ENCODE measurements at places on chromosomes 5 and 9.

- no peak for DNase-seq
These were observed 44.8 kb downstream of the PRRC1 start for GRCh38 chr5:127562252-127562651.

GRCh38 chr9:20559231-20559890 is 62.9 kb downstream of the MLLT3 start:
- DNase-seq: no peak

- DNase-seq: no peak
These were observed 8.4 kb downstream of the SMARCA2 start for GRCh38 chr9:2023532-2023931.

DNA sequence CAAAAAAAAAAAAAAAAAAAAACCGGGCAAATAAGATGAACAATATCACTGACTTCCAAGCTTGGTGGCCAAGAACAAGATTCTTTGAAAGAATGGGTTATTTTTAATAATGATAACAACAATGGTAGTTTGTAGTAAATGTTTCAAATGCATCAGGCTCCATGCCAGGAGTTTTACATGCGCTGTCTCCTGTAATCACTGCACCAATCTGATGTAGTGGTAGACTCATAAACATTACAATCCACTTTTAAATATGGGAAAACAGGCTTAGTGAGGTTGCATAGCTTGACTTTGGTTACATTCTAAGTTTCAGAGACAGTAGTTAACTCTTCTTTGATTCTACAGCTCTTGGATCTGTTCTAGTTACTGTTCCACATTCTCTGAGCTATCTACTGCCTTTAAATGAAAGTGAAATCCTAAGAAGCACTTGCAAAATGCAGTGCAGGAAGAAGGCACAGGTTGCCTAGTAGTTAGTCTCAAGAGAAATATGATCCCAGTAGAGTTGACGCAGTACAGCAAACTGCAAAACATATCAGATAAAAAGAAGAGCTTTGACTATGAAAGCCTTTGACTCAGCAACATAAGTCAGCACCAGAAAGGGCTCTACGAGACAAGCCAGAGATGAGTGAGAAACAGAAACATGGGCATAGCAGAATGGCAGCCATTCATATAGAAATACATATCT is 62.1 kb downstream of the PDE4D start:
- no peak for DNase-seq

DNA sequence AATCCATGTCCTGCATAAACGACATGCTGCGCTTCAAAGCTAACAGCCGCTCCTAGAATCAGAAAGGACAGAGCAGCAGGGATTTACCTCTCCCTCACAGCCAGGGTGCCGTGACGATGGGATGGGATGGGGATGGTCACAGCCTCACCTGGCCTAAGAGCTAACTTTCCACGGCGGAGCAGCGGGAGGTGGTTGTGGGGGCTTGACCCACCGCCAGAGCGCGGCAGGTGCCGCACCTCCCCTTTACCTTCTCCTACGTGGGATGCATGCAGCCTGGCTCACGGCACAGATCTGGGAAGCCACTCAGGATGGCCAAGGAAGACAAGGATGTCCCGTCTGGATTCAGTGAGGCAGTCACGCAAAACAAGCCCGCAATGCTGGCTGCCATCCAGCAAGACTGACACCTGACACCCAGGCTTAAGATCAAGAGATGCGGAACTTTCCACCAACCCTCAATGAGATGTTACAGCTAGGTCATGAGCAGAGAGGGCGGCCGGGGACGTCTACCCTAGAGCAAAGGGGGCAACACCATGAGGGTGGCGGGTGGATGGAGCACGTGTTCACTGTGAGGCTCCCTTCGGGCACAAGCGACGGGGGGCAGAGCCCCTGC is 5.8 kb downstream of the BRD9 start:
- no peak for DNase-seq

GRCh38 chr9:129021091-129021490 is 7.0 kb downstream of the SH3GLB2 start:
- peak; percentile 33 for DNase-seq

GRCh38 chr9:94097788-94098414 is 13.6 kb downstream of the PTPDC1 start:
- no peak for DNase-seq

DNA sequence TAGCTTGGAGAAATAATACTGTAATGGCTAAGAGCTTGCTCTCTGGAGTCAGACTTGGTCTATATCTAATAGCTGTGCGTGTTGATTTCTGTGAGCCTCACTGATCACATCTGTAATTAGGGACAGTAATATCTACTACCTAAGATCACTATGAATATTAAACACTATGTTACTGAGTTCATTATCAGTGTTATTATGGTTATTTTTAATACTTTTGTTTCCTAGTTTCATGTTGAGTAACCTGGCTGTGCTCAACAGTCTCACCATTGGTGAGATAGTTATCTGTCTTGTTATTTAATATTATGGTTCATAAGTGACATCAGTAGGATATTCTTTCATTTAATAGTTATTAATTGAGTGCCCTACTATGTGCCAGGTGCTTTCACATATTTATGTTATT is 22.4 kb upstream of the CAVIN4 start:
- DNase-seq: no peak
